ENCODE measurements at places on chromosomes 13 and 19.

GRCh38 chr13:24038405-24038804, 122.1 kb upstream of the SPATA13 start:
- no peak for DNase-seq

DNA sequence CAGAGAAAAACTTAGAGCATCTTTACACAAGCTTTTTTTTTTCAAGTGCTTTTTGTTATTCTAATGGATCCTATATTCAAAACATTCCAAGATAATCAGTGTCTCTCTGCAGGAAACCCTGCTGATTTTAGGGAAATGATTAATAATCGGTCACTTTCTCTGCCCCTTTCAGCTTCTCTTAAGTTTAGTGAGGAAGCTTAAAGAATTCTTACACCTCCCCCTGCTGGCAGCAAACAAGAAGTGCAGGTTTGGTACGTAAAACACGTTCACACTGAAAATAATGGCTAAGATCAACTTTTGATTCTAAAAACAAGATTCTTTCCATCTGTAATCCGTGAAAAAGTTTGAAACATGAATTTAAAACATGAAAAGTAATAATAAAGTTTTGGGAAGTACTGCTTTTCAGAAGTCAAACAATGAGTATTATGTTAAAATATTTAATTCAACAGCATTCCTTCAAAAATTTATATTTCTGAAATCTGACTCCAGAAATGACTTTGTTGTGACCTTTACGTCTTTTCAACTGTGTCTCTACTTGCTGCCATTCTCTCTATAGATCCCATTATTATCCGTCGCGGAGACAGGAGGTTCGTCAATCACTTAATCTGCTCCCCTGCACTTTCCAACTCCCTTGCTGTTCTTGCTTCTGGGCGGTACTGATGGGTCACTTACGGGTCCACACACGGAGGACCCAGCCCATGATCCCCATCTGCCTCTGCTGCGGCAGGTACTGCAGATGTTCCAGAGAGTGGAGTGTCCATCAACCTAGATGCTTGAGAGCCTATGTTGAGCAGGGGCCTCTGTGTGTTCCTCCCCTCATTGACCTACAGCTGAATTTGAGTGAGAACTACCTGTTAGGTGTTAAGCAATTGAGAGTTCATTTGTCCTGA, 203.1 kb upstream of the EDNRB start:
- DNase-seq: peak; percentile 69

DNA sequence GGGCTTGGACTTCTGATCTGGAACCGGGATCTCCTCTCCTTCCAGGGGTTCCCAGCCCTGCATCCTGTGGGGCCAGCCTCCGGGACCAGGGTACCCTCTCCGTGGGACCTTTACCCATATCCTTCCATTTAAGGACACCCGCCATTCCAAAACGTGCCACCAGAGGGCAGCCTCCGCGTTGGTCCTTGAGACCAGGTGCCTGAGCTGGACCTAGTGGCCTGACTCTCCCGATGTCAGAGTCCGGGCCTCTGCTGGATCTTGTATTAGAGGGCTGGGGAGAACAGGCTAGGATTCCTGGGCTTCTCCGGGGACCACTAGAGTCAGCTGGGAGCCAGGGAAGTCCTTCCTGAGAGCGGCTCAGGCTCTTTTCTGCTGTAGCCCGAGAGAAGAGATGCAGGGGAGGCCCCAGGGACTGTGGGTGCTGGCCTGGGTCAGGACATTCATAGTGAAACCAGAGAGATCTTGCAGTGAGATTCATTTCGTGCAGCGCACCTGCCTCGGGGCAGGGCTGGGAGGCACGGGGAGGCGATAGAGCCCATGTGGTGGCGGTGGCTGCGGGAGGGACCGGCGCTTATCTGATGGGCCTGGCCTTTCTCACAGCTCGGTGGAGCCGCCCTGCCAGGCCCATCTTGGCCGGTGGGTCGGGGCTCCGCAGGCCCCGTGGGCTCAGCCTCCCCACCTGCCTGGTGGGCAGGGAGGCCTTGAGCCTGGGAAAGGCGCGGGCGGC, 9.8 kb upstream of the SLC7A10 start:
- DNase-seq: peak; percentile 69

GRCh38 chr19:49331616-49332055, 3.6 kb upstream of the CD37 start:
- peak; percentile 70 for DNase-seq

- no peak for DNase-seq
Observed at GRCh38 chr13:96403241-96403640, 313.3 kb downstream of the HS6ST3 start.

DNA sequence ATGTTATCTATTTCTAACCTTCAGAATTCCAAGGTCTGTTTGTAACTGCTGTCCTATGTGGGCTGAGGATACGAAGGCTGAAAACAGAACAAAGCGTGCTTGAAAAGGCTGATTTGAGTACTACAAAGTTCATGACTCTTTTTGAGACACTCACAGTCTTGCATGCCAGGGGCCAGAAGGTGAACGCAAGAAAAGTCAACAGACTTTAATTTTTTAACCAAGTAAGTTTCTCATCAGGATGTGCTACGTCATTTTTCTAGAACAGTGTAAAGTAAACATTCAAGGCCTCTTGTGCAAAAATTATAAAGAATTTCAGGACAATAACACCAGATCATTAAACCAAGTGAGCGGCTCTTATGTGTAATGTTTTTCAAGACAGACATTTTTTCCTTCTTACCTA, 163.5 kb downstream of the COG6 start:
- no peak for DNase-seq

DNA sequence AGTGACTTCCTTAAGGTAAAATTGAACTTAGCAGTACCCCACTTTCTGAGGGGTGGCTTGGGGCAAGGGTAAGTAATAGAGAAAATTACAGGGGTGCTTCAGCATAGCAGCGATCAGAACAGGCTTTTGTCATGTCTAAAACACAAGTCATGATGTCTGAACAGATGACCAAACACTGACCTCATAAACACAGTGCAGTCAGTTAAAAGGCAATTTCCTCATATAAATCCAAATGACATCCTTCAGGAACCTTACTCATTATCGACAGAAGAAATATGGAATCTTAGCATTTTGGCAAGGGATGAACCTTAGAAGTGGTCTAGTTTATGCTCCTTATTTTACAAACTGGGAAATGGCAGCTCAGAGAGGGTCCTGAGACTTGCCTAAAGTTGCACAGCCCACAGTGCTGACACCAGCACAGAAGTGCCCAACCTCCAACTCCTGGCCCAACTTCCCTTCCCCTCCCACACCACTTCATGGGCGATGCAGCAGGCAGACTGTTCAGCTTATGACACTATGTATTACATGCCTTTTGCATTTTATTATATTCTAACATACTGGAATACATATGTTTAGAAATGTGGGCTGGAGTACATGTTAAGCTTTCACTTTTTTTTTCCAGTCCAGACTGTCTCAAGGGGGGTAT, 3.6 kb downstream of the GJA3 start:
- DNase-seq: no peak

GRCh38 chr13:110978390-110978789, 63.5 kb upstream of the ANKRD10 start:
- no peak for DNase-seq

All from CD14-positive monocyte (primary cell).